NK-92 treated with Interleukin-12 subunit alpha and Interleukin-12 subunit beta, amount 100 ng/mL, for 24 hours (cell line): ENCODE measurements at places on chromosomes 5 and 9.

DNA sequence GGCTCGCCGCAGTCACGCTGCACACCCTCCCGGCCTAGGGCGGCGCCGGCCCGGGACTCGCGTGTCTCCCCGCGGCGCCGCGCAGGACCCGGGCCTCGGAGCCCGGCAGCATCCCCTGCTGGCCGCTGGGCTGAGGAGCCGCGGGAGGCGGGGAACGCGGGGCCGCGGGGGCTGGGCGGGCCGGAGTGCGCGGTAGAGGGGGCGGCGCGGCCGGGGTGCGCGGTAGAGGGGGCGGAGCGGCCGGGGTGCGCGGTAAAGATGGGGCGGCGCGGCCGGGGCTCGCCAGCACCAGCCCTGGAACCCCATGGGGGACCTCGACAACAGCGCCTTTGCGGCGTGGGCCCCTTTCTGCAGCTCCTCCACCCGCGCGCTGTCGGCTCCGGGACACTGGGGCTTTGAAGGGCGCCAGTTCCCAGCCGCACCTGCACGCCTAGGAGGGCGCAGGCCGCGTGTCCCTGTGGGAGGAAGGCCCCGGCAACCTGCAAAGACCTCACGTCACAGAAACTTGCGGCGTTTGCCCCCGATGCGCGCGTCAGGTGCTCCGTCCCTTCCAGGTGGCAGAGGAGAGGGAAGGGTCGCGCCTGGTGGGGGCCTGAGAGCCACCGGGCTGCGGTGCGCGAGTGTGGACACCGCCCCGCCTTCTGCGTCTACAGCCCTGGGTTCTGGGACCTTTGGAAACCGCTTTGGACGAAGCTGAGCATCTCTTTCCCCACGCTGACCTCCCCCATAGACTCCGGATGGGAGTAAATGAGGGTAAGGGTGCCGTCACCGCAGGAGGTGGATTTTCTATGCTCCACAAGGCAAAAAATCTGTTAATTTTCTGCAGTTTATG lies 49.6 kb downstream of the NSUN2 start:
- no peak for DNase-seq

DNA sequence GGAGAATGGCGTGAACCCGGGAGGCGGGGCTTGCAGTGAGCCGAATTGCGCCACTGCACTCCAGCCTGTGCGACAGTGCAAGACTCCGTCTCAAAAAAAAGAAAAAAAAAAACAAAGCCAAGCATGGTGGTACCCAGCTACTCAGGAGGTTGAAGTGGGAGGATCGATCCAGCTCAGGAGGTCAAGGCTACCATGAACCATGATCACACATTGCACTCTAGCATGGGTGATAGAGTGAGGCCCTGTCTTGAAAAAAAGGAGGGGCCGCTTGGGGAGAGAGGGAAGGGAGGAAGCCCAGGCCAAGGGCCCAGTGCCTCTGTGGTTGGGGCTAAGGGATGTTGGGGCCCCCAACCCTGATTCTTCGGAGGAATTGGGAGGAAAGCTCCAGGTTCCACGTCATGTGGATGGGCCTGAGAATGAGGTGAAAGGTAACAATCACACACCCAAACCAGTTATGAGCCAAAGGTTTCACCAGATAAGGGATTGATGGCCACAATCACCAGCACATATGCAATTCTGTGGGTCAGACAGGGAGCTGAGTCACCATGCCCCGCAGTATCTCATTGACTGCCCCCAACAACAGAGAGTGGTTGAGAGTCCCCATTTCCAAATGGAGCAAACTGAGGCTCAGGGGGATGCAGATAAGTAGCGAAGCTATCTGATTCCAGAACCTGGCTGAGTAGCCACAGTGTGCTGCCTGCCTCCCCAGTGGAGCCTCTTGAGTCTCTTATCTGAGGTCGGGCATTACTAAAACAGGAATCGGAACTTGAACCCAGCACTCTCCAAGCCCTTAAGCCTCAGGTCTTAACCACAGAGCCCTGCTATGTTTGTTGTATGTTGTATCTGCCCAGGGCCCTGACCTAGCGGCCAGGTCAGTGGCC lies 20.5 kb downstream of the SWI5 start:
- no peak for DNase-seq

GRCh38 chr5:61638476-61638875 lies 306.4 kb downstream of the ZSWIM6 start:
- no peak for DNase-seq

- DNase-seq = no peak
These were observed 132.3 kb upstream of the ZNF608 start for GRCh38 chr5:124878583-124879342.

GRCh38 chr9:79577969-79578723 lies 6.4 kb downstream of the TLE4 start:
- no peak for DNase-seq

DNA sequence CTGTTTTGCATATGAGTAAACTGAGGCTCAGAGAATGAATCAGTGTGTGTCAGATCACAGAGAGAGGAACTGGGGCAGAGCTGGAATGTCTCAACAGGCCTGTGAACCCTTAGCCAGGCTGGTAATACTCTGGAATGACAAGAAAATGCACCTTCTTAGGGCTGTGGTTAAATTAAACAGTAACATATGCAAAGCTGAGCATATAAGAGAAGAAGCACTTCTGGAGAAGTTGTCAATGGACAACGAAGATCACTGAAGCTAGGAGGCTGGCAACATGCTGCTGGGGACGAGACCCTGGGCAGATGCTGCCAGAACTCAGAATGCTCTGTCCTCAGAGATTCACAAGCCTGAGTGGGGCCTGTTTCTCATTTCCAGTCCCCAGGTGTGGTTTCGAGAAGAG lies 64.6 kb upstream of the EPB41L4B start:
- DNase-seq = no peak

DNA sequence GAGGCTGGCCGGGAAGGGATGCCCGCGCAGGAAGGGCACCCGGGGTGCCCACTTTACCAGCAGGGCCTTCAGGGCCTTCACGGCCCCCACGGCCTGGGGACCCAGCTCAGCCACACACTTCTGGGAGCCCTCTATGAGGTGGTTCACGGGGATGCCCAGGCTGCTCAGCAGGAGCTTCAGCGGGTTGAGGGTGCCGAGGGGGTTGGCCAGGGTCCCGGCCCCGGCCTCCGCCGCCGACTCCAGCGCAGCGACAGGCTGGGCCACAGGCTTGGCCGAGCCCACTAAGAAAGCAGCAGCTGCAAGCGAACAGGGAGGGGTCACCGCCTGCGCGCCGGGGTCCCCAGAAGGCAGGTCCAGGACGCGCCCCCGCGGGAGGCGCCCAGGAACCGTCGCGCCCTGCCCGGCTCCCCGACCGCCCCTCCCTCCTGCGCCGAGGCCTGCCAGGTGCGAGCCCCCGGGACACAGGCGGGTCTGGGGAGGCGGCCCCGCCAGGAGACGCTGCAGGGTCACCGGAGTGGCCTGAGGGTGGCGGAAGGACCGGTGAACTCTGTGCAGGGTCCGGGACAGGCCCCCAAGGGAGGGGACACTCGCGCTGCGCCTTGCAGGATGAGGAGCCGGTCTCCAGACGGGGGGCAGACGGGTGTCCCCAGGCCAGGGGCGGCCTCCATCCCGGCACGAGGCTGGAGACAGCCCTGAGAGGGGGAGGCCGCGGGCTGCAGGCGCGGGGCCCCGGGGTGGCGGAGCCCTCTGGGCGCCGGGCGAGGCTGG lies 572 bp downstream of the SCGB3A1 start:
- DNase-seq = no peak

- no peak for DNase-seq
These were observed 141.8 kb downstream of the YIPF5 start for GRCh38 chr5:144028636-144029035.

GRCh38 chr5:122967625-122968024 lies 68.9 kb downstream of the PPIC start:
- DNase-seq = no peak

- no peak for DNase-seq
These were observed 276.2 kb downstream of the SYK start for GRCh38 chr9:91077624-91078368.

DNA sequence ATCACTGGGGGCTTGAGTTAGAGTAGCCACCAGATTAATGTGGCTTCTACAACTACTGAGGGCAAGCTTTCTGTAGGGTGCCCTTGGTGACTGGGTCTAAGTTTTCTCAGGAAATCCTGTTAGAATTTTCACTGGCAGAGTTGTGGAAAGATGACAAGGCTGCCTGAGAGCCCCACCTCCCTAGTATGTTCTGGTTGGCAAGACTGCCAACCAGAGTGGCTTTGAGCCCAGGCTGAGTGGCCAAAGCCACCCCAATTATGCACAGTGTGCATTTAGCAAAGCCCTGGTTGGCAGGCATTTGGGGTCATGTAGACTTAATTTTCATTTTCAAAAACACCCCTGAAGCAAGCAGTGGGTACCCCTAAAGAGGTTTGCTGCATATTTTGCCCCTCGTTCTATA lies 136.7 kb upstream of the HAPLN1 start:
- DNase-seq = no peak

DNA sequence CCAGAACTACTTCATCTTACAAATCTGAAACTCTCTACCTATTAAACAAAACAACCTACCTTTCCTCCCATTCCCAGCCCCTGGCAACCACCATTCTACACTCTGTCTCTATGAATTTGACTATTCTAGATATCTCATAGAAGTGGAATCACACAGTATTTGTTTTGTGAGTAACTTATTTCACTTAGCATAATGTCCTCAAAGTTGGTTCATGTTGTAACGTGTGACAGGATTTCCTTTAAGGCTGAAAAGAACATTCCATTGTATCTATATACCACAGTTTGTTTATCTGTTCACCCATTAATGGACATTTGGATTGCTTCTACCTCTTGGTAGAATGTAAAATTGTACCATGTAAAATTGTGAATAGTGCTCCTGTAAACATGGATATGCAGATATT lies 70.1 kb upstream of the NXNL2 start:
- no peak for DNase-seq

DNA sequence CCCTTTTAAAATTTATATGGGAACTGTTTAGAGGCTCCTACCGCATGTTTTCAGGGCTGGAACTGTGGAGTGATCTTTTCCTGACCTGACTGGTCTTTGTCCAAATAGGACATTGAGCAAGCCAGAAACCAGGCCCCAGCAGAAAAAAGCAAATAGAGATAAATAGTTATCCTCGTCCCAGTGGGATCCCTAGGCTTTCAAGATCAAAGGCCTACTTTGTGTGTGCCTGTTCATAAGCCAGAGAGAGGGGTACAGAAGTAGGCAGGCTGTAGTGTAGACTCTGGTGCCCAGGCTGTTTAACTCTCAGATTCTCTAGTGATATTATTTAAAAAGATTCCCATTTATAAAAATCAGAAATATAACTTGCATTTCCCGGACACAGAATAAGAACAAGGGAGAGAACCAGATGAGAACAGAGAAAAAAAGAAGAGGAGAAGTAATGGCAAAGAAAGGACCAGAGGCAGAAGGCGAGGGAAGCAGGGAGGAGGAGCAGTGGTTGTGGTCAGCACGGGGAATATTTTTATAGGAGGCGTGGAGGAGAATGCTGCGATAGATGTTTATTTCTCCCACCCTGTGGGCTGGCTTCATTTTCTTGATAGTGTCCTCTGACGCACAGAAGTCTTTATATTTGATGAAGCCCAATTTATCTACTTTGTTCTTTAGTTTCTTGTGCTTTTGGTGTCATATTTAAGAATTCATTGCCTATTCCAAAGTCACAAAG lies 101.2 kb downstream of the AOPEP start:
- no peak for DNase-seq

DNA sequence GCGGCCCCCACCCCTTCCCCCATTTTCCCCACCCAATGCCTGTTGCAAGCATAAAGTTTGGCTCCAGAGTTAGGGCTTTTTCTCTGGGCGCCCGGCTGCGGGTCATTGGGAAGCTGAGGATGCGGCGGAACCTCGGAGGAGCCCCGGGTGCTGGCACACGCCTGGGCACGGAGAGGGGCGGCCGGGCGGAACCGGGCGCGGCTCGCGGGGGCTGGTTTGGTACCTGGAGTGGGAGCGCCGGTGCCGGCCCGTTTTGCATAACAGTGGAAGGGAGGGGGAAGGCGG lies 1.2 kb downstream of the PPARGC1B start:
- DNase-seq = no peak

- DNase-seq = no peak
These were observed 44.1 kb upstream of the MROH2B start for GRCh38 chr5:41115281-41115680.

- DNase-seq = no peak
These were observed 20.9 kb upstream of the ORM1 start for GRCh38 chr9:114301798-114302565.

DNA sequence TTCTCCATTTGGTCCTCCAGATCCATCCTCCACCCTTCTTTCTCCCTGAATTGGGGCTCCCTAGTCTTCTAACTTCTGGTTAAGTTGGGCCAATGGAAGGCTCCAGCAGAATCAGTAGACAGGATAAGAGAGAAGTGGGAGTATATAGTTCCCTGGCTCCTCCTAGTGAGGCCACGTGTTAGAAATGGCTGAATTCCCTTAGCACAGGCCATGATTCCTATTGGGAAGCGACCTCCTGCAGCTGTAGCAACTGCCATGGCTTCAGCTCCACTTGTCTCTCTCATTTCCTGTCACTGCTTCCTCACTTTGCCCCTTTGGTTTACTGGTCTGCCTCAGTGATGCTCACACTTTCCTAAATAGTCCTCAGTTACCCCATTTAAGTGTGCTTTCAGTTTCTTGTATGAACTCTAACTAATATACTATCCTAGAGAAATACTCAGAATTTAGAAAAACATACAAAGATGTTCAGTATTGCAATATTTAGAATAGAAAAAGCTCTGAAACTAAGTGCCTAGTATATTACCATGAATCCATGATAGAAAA lies 104.8 kb upstream of the SMARCA2 start:
- no peak for DNase-seq

DNA sequence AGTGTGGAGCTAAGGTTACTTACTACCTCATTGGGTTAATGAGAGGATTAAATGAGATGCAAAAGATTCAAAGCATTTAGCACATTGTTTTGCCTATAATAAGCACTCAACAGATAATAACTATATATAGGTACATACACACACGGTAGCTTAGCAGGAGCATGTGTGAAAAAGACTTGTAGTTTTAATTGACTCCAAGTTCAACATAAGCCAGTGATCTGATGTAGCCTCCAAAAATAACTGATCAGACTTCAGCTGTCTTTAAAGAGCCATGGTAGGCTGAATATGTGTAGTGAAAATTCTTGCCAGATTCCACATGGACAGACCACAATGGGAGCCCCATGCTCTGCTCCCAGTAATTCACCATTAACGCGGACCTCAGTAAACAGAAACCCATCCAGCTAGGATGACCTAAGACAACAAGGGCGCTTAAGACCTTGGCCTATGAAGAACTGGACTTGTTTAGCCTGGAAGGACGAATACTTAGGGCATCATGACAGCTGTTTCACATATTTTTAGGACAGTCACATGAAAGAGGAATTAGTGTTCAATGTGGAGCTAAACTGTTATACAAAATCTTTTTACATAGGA lies 115.1 kb upstream of the ZNF366 start:
- no peak for DNase-seq
